GM19239 (cell line): ENCODE measurements at places on chromosomes 2 and 18.

- no peak for DNase-seq
Observed at GRCh38 chr2:153645599-153645998, 167.0 kb upstream of the RPRM start.

- DNase-seq: no peak
Observed at GRCh38 chr2:157312866-157313486, 12.6 kb downstream of the ERMN start.

DNA sequence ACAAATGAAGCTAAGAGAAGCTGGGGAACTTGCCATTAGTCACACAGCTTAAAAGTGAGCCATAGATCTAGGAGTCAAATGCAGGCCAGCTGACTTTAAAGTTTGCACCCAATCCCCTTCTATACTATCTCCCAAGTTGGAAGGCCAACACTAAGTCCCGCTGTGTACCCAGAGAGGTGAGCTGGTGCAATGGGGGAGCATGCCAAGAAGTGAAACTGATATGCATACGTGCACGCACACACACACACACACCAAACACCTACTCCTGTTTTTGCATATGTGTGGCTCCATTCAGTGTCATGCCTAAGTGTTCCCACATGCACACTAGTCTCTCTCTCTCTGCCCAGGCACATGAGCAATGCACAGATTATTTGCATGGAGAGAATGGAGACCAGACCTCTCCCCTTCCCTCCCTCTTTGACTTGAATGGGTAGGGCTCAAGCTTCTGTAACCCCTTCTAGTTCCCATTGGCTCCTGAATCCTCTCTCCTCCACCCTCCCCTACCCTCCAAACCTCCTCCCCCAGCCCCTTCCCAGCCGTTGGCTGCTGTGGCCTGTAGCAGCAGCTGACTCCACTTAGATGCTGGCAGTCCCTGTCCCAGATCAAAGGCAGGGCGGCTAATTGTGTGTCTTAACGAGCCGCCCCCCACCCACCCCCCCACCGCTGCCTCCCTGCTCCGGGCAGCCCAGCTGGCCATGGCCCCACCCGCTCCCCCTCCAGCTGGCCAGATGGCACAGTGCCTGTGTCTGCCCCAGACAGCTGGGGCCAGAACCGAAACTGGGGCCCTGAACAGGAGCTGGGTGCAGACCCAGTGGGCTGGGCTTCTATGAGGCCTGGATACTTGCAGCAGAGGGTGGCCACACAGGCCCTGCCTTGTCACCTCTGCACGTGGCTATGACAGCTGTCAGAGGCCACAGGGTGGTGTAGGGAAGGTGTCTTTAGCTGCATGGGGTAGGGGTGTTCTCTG is 5.6 kb downstream of the WNT10A start:
- DNase-seq: peak; percentile 65

- no peak for DNase-seq
Observed at GRCh38 chr18:2293109-2293839, 278.0 kb downstream of the METTL4 start.

DNA sequence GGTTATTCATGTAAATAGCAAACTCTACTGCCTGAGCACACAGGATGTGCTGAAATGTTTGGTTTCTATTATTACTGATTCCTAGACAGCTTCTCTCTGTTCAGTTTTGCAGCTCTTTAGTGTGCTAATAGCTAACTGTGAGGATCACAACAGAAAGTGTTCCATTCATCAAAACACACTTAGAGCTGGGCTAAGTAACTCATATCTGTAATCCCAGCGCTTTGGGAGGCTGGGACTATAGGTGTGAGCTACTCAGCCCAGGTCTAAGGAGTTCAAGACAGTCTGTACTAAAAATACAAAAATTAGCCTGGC is 63.2 kb downstream of the MOGAT1 start:
- DNase-seq: no peak

DNA sequence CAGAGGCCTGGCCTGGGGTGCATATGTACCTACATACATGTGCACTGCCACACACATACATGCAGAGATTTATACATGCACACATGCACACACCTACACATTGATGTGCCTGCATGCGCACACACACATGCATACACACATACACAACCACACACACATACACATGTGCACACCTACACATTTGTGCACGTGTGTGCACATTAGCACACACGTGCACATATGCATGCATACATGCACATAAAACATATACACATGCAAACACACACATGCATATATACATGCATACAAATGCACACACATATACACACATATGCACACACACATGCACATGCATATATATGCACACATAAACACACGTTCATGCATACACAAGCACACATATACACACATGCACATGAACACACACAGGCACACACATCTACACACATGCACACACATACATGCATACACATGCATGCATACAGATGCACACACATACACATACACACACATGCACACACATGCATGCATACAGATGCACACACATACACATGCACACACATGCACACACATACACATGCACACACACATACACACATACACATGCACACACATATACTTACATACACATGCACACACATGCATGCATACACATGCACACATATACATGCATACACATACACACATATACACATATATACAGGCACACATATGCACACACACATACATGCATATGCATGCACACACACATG is 23.6 kb upstream of the OTOS start:
- DNase-seq: no peak

GRCh38 chr2:70726947-70727725 is 40.9 kb downstream of the ADD2 start:
- no peak for DNase-seq

DNA sequence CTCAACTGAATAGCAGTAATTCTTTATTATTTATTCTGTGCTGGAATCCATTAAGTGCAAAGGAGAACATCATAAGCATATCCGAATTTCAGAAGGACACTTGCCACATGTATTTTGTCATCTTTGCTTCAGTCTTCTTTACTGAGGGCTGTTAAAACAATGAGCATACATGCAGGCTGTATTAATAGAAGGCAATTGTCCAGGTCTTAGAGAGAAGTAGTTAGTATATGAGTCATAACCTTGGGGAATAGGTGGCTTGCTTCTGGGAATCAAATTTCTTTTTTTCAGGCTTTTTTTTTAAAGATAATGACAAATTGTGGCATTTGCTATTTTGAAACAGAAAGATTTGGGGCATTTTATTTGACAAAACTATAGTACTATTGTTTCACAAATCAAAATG is 773.5 kb downstream of the CNTNAP5 start:
- no peak for DNase-seq

GRCh38 chr2:20073460-20073859 is 22.0 kb upstream of the LAPTM4A start:
- no peak for DNase-seq

- peak; percentile 9 for DNase-seq
Observed at GRCh38 chr2:69013142-69013839, at the start of gene ANTXR1. TSS of gene ANTXR1 (plus strand) at chr2:69013179. CDS start at chr2:69013500, 321 bp downstream.

- no peak for DNase-seq
Observed at GRCh38 chr2:20198796-20199632, 25.9 kb downstream of the SDC1 start.

- no peak for DNase-seq
Observed at GRCh38 chr18:8944871-8945245, 157.6 kb upstream of the NDUFV2 start.

DNA sequence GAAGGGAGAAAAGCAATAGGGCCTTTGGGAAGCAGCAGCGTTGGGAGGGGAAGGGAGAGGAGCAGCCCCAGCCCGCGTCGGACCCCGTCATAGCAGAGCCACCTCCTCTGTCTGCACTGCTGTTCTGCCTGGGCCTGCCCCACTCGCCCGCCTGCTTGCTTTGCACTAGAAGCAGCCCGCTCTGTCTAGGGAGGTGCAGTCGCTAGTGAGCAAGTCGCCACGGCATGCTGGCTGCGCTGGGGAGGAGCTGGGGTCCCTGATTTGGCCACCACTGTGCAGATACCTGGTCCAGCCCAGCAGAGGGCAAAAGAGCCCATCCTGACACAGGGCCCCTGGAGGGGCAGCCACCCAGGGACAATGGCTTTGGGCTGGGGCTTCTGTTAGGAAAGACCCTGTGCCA is 8.0 kb upstream of the TMEM214 start:
- DNase-seq: no peak

GRCh38 chr18:74152857-74153256 is 4.5 kb downstream of the TIMM21 start:
- DNase-seq: no peak

DNA sequence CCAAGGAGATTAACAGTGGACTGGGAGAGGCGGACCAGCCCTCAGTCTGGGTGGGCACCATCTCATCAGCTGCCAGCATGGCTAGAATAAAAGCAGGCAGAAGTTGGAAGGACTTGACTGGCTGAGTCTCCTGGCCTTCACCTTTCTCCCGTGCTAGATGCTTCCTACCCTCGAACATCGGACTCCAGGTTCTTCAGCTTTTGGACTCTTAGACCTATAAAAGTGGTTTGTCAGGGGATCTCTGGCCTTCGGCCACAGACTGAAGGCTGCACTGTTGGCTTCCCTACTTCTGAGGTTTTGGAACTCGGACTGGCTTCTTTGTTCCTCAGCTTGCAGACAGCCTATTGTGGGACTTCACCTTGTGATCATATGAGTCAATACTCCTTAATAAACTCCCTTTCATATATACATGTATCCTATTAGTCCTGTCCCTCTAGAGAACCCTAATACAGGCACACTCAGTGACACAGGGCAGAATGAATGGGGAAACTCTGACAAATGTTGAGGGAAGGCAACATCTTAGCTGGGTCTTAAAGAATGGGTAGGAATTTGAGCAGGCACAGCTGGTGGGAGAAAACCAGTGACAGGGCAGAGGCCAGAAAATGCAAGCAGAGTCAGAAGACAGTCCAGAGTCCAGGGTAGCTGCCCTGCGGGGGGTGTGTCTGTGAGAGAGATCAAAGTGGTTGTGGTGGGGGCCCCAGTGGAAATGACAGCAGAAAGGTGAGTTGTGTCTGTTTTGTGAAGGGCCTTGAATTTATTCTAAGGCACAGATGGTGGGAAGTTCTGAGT is 108.1 kb upstream of the CD302 start:
- no peak for DNase-seq

DNA sequence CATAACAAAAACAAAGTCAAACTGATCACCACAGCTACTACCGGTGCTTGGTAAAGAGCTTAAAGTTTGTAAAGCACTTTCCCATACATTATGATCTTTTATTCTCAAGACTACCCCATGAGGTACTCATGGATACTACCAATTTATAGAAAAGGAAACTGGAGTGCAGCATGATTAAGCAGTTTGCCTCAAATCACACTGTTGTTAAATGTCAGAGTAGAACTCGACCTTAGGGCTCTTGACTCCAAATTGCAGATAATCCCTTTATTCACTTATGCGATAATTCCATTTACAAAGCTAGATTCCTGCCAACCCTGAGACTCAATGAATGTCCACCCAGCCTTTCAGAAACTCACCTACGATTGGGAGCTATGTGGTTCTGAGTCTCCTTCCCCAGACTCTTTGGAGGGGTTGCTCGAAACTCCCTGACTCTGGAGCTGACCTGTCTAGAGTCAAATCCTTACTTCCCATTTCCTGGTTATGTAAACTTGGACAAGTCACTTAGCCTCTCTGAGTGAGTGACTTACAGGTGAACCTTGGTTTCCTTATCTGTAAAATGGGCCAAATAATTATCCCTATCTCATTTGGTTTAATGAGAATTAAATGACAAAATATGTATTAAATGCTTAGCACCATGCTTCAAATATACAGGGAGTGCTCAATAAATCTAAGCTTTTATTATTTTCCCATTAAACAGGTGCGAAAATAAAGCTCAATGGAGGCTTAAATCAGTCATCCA is 47.4 kb downstream of the PSD4 start:
- no peak for DNase-seq

- DNase-seq: no peak
Observed at GRCh38 chr2:32446369-32446768, 89.5 kb downstream of the BIRC6 start.

GRCh38 chr18:61785588-61785987 is 107.2 kb downstream of the RNF152 start:
- DNase-seq: no peak

DNA sequence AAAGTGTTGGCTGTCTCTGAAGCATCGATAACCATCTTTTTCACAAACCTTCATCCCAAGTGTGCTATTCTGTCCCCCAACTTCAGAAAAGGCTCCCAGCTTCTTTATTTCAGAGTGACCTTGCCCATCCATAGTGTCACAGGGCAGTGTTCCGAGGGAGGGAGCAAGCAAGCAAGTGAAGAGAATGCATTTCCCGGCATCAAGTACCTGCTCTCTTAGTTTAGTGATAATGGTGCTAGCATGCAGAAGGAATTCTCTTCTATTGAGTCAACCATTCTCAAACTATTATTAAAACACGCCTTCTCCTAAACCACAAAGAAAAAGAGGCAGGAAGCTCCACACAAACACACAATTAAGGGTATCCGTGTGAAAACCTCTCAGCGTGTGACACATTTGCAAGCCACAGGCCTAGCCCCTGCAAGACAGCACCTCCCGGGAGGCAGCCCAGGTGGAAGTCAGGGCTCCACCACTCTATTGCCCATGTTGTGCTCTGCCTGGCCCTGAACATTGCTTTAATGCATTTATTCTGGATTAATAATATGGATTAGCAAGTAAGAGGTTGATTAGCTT is 504.9 kb downstream of the GALR1 start:
- no peak for DNase-seq

GRCh38 chr18:56739731-56740130 is 88.6 kb downstream of the WDR7 start:
- no peak for DNase-seq

DNA sequence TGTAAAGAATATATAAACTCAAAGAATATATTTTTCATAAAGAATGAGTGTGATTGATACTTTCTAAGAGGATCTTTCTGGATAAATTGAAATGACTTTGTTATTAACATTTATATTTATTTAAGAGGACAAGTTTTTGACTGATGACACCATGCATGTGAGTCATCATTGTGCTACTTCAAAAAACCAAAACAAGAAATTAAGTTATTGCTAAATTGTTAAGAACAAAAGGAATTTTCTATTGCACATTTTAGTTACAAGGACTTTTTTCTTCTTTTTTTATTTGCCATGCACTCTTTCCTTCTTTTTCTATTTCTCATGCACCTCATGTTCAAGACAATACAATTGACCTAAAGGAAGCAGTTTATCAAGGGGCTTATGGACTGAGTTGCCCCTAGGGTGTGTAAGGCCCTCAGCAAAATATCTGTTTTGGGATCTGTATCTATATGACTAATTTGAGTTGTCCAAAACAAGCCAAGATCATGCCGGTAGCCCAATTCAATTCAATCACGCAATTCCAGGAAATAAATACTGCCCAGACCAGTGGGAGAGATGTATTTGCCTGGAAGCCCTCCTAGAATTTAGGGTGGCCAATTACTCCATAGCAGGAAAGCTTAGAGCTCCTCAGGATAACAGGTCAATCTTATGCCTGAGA is 654.3 kb downstream of the METTL4 start:
- DNase-seq: no peak

DNA sequence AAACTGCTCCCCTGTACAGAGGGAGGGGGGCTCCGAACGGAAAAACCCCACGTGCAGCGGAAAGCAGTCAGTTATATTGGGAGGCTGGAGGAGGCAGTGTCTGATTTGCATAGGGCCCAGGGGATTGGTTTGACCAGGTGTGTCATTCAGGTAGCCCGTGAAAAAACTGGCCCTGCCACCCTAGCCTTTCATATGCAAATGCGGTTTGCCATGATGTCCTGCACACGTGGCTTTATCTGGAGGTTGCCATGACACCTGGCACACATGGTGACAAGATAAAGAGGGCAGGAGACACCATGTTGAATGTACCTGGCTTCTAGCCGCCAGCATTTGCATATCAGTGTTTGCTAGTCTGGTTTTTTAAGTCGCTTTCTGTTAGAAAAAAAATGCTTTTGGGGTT is 20.5 kb downstream of the SLC25A52 start:
- no peak for DNase-seq
